ENCODE measurements at places on chromosomes 1 and 21.

DNA sequence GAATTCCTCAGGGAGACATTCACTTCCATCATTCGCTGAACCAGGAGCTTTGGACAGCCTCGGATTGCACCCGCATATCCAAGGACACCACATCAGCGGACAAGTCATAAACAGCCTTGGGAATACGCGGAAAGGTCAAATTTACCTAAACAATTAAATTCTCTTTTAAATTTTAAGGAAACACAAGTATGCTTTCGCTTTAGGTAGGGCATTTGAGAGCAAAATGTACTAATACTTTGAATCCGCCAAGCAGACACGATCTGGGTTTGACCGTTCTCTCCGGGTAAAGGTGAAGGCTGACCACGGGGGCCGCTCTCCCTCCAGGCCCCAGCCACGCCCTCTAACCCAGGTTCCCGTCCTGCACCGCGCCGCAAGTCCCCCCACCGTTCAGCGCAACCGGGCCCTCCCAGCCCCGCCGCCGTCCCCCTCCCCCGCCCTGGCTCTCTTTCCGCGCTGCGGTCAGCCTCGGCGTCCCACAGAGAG, 479 bp upstream of the ACADM start:
- DNase-seq, result peak; percentile 35

DNA sequence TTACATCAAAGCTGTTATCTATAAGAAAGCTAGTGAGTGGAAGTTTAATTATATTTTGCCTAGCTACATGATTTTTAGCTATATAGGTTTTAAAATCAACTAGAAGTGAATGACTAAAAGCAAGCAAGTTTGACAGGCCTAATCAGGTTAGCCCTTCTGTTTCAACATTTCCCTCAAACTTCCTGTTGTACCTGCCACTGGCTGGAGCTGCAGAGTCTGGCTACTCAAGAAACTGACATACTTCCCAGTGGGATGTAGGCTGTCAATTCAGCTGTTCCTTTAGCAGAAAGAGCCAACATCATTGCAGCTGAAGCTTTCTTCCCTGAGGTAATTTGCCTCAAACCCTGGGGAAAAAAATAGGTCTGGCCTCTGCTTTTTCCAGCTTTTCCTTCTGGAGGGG, 87.1 kb upstream of the TNR start:
- no peak for DNase-seq

GRCh38 chr21:20330652-20331051, 667.6 kb upstream of the NCAM2 start:
- no peak for DNase-seq

DNA sequence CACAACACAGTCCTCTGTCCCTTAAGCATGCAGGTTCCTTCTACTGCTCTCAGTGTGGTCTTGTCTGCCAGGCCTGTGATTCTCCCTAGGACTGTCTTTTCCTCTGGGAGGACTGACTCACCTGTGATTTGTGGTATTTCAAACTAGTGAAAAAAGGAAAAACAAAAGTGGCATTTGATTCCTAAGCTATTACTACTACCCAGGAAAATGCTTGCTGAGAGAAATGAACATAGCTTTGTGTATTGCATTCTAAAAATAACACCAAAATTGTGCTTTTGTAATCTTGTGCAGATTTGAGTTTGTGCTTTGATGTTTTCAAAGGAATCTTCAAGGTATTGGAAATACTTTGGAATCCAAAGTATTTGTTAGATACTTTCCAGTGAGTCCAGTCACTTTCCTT, 57.0 kb downstream of the GPR161 start:
- no peak for DNase-seq
